Fibroblast of skin of scalp (primary cell): ENCODE measurements at places on chromosomes 6 and 20.

DNA sequence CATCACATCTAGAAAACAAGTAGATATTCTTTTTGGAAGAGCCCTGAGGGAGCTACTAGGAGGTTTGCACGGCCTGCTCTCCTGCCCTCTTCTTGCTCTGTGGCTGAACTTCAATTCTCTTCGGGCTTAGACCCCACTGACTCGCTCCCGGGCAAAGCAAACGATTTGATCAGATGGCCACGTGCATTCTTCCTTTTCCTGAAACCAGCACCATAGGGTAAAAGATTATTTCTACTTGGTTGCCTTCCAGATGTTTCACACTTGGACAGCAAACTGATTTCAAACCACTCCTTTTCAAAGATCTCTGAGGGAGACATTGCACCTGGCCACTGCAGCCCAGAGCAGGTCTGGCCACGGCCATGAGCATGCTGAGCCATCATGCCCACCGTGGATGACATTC is at the start of gene SLC22A1:
Gene SLC22A1 (plus strand): TSS at position 258 of the 400 bp plus-strand sequence. CDS start 121 bp downstream, at position 379.
- no peak for DNase-seq

- DNase-seq = no peak
Measured at GRCh38 chr20:49521356-49521755, 38.9 kb upstream of the KCNB1 start.

DNA sequence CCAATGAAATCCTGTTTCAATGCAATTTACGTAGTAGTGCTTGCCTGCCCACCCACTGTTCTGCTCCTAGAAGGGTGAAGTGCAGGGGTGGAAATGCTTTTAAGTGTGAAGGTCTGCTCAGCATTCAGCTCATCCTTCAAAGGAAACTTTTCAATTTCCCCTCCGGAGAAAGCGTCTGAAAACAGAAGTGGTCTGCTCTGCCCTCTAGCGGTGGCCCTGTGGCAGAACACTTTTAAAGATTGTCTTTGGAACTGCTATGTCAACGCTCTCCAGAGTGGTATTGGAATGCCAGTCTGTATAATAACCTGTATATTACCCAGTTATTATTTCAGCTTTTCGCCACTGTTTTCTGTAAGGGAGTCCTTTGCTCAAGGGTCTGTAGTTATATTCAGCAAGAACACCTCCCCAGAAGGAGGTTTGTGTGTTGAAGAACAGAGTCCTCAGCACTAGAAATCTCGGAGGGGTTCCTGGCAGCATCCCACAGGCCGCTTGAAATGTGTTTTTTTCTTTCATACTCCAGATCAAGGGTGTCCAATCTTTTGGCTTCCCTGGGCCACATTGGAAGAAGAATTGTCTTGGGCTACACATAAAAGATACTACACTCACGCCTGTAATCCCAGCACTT is 63.1 kb upstream of the KLHL31 start:
- peak; percentile 44 for DNase-seq

GRCh38 chr6:48985025-48985424 is 478.0 kb downstream of the MMUT start:
- DNase-seq = no peak

DNA sequence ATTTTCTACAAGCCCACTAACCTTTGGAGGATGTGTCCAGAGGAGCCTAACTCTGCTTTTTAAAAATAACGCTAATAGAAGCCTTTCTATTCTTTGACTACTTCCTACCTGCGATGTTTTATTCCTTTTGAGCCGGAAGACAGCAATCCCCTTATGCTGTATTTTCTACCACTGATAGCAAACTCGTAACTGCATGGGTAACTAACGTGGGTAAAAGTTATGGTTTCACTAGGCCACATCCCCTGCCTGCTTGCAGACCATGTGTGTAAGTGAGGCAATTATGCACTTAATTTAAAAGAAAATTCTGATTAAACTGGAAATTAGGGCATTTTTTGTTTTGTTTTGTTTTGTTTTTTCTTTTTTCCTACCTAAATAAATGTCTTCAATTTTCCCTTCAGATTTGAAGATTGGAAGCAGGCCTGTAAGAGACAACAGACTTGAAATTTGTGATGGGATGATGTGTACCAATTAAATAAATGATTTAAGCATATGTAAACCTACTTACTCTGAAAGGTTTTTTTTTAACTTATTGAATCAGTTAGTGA is 931 bp downstream of the UFL1 start:
- peak; percentile 1 for DNase-seq

GRCh38 chr20:4192378-4193068 is 177.2 kb upstream of the RNF24 start:
- DNase-seq = no peak

GRCh38 chr20:57199656-57200405 is 66.6 kb downstream of the BMP7 start:
- no peak for DNase-seq

DNA sequence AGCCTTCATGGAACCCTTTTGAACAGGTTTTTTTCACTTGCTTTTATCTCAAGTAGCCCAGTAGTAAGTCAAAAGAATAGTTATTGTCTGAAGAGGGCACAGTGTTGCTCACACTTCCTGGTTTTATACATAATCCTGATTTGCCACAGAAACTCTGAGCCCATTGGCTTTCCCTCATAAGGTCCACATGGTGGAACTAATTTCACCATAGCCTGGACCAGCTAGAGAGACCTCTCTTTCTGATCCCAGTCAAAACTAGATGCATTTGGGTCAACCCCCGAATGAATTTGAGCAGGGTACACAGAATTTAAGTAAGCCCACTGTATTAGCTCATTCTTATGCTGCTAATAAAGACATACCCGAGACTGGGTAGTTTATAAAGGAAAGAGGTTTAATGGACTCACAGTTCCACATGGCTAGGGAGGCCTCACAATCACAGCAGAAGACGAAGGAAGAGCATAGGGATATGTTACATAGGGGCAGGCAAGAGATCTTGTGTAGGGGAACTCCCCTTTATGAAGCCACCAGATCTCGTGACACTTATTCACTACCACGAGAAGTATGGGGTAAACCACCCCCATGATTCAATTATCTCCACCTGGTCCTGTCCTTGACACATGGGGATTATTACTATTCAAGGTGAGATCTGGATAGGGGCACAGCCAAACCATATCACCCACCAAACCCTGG is 6.2 kb downstream of the RWDD2A start:
- DNase-seq = no peak

GRCh38 chr6:32069878-32070515 is 31.8 kb downstream of the CYP21A2 start:
- no peak for DNase-seq

DNA sequence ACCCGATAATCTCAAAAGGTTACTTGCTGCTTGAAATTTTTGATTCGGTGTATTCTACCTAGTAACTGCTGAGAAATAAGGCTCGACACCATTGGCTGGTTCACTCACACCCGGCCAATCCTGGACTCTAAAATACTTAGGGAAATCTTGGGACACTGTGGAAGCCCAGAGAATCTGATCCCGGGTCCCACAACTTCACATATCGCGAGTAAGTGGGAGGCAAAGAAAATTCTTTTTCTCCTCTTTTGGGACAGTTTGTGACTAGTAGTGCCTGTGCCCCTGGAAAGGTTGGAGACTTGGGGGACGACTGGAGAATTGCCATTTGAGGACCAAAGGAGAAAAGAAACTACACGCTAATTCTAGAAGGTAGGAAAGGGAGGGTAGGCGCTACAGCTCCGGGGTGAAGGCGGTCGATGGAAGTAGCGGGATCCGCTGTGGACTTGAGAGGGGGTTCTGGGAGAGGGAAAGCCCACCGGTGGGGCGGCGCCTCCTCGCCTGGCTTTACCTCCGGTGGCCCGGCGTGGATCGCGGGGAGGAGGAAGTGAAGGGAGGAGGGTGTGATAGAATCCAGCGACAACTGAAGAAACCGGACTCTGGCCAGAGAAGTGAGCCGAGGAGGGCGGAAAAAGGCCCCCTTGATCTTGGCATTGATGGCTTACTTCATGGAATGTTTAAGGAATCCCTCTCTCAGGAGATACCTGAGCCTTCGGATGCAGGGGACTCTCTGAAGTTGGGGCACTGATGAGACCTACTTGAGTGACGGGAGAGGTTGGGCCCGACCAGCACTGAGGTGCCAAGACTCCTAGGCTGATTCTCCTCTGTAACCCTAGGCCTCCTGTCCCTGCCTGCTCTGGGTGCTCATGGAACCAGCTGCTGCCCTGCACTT is 18.8 kb upstream of the BTN3A3 start:
- peak; percentile 93 for DNase-seq
